ENCODE measurements at places on chromosomes 2 and 18. TPM values are rescaled to one million over a fixed set of nuclear protein-coding genes. Genes with fewer than 3 reads are reported as not detected.

MAPRE3 gene
- 16.8 TPM for polyA plus RNA-seq

KHK gene
- 0.37 TPM for polyA plus RNA-seq

SLC14A1 gene
- 80.5 TPM for polyA plus RNA-seq

COL3A1 gene
- polyA plus RNA-seq, result 1,396 TPM

LRP2 gene
- polyA plus RNA-seq, result not detected

PDE11A gene
- 0.24 TPM for polyA plus RNA-seq

OBSL1 gene
- 35.5 TPM for polyA plus RNA-seq

DNA sequence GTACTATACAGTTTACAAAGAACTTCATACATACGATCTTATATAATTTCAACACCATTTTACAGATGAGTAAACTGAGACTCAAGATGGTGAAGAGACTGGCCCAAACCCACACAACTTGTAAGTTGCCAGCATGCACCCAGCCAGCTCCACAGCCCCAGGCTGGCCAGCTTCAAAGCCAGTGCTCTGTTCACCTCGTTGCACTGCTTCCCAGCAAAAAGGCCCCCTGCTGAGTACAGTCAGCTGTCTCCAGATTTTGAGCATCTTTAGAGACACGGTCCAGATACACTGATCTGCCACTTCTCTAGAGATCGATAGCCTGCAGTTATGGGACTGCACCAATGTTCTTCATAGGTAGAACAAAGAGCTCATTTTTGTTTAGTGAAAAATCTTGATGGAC, 257.2 kb upstream of the CHAC2 start:
- no peak for DNase-seq

GRCh38 chr2:31947871-31948270, 62.9 kb downstream of the MEMO1 start:
- no peak for DNase-seq

- DNase-seq, result no peak
These were observed 31.7 kb downstream of the TMEM178A start for GRCh38 chr2:39697454-39697853.

DNA sequence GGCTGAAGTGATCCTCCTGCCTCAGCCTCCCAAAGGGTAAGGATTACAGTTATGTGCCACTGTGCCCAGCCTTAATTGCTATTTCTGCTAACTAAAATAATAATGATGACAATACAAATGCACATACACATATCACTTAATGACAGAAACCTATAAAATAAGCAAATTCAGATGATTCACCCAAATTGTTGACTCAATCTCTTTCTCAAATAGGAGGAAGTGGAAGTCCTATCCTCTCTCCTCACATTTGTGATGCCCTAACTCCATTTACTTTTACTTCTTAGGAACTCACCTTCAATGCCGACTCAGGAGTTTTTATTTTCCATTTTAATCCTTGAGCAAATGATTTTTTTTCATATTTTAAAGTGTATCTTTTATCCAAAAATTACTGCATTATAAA, 24.5 kb upstream of the RAPH1 start:
- DNase-seq, result no peak

- DNase-seq, result no peak
These were observed 157.1 kb downstream of the FTCDNL1 start for GRCh38 chr2:199693861-199694260.

GRCh38 chr2:158730621-158731140, 64.4 kb upstream of the DAPL1 start:
- no peak for DNase-seq

DNA sequence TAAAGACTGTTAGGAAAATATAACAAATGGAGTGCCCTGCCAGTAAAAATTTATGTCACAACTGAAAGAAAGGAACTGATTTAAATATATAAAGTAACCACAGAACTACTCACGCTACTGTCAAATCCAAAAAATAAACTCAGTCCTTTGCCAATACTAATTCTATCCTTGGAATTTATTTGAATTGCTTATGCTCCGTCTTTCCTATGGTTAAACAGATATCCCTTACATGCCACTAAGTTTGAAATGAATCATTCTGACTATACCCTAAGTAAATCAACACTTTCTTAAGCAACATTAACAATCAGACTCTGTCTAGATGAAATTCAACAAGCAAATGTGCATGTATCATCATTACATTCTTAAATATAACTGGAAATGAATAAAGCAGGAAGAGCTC, 9.8 kb downstream of the HNRNPLL start:
- DNase-seq, result no peak

GRCh38 chr2:240405684-240406313, 29.7 kb upstream of the GPC1 start:
- DNase-seq, result no peak

- no peak for DNase-seq
These were observed 2.4 kb downstream of the RNPEPL1 start for GRCh38 chr2:240570531-240571313.

DNA sequence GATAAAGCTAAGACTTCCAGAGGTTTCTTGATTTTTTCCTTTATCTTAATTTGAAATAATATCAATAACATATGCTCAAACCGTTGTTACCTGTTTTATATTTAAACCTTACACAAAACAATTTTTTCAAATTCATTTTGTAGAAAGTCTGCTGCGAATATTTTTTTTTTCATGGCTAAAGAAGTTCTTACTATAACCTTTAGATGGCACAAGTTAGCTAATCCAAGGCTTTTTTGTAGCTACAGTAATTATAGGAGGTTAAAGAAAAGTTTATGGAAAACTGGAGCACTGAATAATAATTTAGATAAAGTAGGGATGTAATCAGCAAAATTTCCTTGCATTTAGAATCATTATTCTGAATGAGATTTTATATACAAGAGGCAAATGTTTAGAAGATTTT, 78.0 kb upstream of the PNPT1 start:
- no peak for DNase-seq

GRCh38 chr2:240567872-240568677, at the start of gene RNPEPL1:
Gene RNPEPL1 (plus strand): TSS chr2:240568484. CDS start chr2:240568587, 103 bp downstream.
- no peak for DNase-seq

- no peak for DNase-seq
These were observed 51.5 kb upstream of the CTAGE1 start for GRCh38 chr18:22469061-22469734.

DNA sequence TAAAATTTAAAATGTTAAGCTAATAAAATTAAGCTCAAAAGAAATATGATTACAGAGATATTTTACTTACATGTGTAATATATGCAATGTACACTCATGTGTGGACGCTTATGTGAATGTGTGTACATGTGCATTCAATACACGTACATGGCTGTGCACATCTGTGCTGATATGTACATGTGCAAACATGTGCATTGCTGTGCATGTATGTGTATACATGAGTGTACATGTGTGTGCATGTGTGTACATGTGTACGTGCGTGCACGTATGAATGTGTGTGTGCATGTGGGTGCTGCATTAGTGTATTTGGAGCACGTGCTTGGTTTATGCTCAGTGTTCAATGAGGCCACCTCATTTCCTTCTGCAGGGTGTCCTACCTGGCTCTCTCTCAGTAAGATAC, 88.2 kb upstream of the TMEM18 start:
- no peak for DNase-seq

- DNase-seq, result no peak
These were observed 99.3 kb downstream of the GAREM1 start for GRCh38 chr18:32371384-32371783.

DNA sequence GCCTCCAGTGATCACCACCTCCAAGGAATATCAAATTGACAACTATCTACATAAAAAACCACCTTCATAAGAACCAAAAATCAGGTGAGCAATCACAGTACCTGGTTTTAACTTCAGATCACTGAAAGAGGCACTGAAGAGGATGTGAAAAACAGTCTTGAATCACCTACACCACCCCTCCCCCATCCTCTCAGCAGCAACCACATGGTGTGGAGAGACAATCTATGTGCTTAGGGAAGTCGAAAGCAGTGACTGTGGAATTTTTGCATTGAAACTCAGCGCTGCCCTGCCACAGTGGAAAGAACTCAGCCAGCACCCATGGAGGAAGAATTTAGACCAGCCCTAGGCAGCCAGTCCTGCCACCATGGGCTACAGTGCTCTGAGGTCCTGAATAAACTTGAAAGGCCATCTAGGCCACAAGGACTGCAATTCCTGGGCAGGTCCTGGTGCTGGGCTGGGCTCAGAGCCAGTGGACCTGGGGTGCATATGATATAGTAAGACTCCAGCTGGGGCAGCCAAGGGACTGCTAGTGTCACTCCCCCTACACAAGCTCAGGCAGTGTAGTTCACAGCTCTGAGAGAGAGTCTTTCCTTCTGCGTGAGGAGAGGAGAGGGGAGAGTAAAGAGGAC, 75.6 kb downstream of the ATL2 start:
- no peak for DNase-seq

- no peak for DNase-seq
These were observed 17.4 kb upstream of the IHH start for GRCh38 chr2:219078126-219078525.

GRCh38 chr2:238403632-238404405, 22.9 kb upstream of the ASB1 start:
- no peak for DNase-seq

- no peak for DNase-seq
These were observed 42.8 kb downstream of the OLA1 start for GRCh38 chr2:174205562-174205961.

DNA sequence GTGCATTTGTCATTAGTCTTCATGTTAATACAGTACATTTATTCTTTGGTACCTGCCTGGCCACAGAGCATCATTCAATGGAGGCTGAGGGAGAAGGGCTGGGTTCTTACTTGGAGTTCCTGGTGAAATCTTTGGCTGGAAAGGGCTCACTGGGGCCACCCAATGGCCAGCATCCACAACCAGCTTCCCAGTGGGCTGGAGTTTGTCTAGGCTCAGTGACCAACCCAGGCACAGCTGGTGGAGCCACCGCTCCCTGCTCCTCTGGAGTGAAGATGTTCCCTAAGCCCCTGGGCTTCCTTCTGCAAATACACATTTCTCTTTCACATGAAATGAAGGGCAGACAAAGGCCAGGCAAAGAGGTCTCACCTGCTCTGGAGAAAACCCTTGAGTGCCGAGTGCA, 34.4 kb downstream of the EHD3 start:
- DNase-seq, result no peak

DNA sequence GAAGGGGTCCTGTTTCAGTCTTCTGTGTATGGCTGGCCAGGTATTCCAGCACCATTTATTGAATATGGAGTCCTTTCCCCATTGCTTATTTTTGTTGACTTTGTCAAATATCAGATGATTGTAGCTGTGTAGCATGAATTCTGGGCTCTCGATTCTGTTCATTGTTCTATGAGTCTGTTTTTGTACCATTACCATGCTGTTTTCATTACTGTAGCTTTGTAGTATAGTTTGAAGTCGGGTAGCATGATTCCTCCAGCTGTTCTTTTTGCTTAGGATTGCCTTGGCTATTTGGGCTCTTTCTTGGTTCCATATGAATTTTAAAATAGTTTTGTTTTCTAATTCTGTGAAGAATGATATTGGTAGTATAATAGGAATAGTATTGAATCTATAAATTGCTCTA, 6.0 kb downstream of the SH3YL1 start:
- DNase-seq, result no peak

- no peak for DNase-seq
These were observed 245.1 kb downstream of the NEDD4L start for GRCh38 chr18:58288921-58289797.

- no peak for DNase-seq
These were observed 153.2 kb downstream of the WDR7 start for GRCh38 chr18:56804395-56804794.

GRCh38 chr2:11477994-11478393, 12.0 kb upstream of the E2F6 start:
- peak; percentile 76 for DNase-seq

- no peak for DNase-seq
These were observed 22.2 kb downstream of the XRCC5 start for GRCh38 chr2:216131175-216131926.

DNA sequence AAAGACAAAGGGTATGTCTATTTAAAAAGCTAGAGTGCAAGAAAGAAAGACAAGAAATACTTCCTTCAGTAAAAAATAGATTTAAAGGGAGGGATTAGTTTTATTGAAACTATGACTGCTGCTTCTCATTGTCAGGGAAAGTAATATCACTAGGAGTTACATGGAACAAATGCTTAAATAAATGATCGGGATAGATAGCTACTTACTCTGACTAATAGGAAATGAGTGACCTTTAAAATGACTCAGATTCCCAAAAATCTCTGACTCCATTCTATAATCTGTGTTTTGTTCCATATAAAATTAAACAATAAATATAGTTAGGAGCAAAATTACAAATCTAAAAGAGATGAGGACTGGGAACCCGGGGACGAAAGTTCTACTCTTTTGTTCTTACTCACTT, 669.3 kb downstream of the NR4A2 start:
- no peak for DNase-seq

DNA sequence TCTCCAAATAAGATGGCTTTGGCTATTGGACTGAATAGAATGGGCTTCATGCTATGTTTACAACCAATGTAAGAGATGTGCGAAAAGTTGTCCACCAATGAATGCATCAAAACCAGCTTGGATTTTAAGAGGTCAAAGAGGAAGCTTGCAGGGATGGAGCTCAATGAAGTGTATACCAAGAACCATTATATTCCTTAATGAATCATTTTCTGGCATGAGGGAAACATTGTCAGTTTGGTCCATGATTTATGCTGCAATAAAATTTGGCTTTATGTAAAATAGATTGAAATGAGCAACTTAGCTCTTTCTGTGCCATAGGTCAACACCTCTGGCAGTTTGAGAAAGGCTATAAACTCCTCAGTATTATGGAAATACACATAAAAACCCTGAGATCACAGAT, 107.3 kb downstream of the SH3BP4 start:
- DNase-seq, result no peak

All from AG04450 (cell line).